Activated T-helper 1 cell treated with anti-CD3 and anti-CD28 coated beads, Interleukin-2, amount 50 U/mL, for 16 hours (primary cell): ENCODE measurements at places on chromosomes 12 and 14.

DNA sequence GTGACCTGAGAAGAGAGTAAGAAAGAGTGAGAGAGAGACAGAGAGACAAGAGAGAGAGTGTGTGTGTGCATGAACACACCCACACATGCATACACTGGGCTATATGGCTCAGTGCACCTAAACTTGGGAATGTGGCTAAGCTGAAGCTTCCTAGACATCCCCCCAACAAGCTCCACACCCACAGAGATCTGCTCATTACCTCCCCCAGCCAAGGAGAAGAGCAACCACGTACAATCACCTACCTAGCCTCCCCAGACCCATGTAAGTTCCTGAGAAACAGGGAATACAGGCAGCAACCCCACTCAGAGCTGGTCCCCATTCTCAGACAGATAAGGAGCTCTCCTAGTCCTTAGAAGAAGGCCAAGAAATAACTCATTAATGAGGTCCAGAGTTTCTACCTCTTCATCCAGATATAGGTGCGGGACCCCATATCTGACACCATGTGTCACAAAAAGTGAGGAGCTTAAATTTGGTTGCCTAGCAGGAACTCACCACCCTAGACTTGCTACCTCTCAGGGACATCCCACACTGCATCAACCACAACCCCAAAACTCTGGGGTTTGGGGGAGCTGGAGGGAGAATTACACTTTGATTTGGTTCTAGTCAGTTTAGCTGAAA is 9.9 kb downstream of the AJUBA start:
- DNase-seq: no peak

DNA sequence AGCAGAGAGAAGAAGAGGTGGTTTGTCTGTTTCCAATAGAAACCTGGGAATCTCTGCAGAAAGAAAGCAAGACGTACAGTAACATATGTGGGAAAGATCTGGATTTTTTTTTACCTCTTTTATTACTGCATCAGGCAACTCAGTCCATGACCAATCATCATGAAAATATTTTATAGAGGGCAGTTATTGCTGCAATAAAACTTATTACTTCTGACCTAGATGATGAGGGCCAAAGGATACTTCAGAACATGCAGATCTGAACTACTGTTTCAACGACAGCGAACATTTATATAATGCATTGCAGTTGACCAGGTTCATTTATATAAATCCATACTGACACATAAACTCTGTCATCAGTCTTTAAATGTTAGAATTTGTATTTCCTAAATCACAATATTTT is 67.7 kb downstream of the STAB2 start:
- DNase-seq: no peak

GRCh38 chr12:67659292-67659691 is 10.7 kb downstream of the DYRK2 start:
- no peak for DNase-seq

GRCh38 chr12:91675401-91675800 is 470.2 kb downstream of the BTG1 start:
- no peak for DNase-seq

DNA sequence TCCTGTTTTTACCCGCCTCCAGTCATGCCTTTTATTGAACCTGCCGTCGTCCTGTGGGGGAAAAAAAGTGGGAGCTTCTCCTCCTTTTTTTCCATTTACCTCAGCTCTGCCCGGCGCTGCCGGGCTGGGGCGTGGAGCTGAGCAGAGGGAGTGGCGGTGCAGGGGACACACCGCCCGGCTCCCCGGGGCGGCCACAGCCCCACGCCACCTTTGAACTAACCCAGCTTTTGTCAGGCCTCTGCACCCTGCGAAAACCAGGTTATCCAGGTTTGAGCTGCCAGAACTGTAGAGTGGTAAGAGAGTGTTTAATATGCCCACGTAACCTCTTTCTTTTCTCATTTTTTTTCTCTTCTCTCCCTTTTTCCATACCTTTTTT is 161.0 kb upstream of the FKBP4 start:
- DNase-seq: no peak

DNA sequence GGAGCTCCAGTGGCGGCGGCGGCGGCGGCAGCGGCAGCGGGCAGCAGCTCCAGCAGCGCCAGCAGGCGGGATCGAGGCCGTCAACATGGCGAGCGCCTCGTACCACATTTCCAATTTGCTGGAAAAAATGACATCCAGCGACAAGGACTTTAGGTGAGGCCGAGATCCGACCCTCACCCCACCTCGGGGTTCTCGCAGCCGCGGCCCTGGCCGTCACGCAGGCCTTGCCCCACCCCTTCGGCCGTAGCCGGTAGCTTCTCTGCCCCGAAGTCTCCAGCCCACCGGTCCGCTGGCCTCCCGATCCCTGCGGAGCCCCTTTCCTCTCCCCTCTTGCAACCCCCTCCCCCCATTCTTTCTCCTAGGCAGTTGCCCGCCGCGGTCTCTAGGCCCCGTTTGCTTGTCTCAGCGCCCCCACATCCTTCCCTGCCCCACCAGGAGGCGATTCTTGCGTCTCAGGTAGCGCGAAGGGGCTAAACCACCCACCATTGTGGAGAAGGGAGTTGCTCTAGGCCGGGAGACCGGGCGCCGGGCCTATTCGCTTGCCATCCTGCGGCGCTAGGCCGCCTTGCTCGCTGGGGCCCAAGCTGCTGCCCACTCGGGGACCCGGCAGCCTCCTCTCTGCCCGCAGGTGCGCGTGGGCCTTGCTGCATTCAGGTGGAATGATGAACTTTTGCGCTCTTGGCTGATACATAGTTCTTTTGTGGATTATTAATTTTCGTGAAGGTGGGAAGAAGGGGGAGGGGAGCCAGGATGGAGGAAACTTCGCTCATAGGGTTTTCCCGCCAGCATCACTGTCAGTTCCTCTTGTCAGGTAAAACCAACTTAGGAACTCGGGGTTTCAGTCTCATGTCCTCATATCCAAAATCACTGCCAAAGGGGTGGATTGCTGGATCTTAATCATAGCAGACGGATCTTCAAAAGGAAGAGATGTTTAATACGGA is 745 bp downstream of the CAND1 start:
- peak; percentile 34 for DNase-seq

GRCh38 chr14:55964091-55964490 is 154.1 kb upstream of the PELI2 start:
- no peak for DNase-seq

DNA sequence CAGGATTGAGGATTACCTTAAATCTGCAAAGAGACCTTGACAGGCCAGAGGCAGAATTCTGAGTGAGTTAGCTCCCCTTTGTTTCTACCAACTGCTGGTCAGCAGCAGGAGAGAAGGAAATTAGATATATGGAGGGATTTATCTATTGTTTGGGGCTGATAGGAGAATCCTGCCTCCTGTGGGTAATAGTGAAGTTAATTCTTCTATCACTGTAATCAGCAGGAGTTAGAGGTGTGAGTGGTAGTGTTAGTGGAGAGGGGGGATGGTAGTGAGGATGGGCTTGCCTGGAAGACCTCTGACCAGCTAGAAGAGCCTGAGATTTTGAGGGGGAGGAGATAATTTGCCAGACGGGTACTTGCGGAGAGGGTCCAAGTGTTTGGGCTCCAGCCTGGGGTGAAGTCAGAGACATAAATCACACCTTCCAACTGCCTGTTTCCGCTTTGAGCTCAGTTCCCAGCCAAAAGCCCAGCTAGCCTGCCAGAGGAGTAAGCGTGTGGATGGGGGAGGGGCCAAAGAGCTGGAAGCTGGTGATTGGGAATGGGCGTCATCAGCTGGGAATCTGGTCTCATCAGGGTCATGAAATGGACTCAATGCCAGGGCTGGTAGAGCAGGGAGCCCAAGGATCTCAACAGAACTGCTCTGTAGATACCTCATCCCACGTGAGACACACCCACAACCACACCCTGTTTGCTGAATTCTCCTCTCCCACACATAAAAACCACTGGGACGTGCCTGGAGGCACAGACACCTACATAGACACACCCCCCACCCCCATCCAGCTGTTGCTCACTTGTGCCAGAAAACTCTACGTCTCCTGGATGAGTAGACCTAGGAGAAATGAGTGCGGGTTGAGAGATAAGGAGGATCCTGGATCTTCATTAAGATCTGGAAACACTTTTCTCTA is 13.1 kb upstream of the ITGA5 start:
- DNase-seq: no peak

- DNase-seq: no peak
These were observed 258.5 kb downstream of the NOVA1 start for GRCh38 chr14:26339381-26339780.

DNA sequence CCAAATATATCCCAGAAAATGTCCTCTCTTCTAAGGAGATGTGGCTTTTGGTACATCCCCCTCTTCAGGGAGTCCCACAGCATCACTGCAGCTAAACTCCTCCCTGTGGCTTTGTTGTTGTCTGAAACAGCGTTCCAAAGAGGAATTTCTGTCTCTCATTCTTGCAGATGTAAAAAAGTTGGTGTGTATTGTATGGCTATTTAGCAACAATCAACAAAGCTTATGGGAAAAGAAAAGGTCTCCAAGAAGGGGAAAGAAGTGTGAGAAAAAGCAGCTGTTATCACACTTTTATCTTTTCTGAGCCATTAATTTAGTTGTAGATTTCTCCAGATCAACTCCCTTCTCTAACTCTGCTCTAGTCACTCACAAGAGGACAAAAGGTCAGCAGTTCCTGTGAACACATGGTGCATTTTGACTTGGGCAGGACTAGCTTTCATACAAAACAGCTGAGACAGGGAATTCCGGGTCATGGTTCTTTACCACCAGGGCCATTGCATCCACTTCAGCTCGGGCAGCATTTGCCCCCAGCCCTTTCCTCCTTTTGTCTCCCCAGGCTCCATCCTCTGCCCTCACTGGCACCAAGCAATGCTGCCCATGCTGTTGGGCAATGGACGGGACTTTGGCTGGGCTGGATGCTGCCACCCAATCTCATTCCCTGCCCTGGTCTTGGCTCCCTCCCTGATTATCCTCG is 184.7 kb downstream of the TMX1 start:
- no peak for DNase-seq

GRCh38 chr14:72904840-72905561 is 11.1 kb upstream of the DPF3 start:
- DNase-seq: no peak

- no peak for DNase-seq
These were observed 55.3 kb downstream of the GALNT16 start for GRCh38 chr14:69315301-69315700.

GRCh38 chr14:59015482-59015881 is 173.0 kb upstream of the DAAM1 start:
- no peak for DNase-seq

DNA sequence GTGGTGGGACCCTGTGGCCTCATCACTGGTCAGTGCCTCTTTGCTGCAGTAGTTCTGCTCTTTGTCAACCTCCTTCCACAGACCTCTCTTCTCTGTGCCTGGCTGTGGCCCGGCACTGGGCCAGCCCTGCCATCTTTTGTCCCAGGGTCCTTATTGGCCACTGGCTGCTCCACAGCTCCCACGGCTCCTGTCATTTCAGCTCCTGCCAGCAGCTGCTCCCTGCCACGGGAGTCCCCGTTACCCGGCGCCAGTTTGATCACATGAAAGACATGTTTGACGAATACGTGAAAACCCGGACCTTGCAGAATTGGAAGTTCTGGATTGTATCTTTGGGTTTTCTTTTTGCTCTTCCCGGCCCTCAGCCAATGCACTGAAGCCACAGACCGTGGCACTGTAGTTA is 35.4 kb downstream of the IL31 start:
- DNase-seq: no peak

DNA sequence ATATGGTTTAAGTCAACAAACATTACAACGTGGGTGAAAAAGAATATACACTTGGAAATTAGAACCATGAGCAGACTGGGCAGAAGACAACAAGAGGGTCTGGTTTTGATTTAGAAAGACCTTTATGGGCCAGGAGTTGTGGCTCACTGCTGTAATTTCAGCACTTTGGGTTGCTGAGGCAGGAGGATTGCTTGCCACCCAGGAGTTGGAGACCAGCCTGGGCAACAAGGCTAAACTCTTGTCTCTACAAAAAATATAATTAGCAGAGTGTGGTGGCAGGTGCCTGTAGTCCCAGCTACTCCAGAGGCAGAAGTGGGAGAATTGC is 2.7 kb upstream of the NFKBIA start:
- DNase-seq: no peak

GRCh38 chr14:67951529-67952135 is 132.1 kb downstream of the RAD51B start:
- no peak for DNase-seq

DNA sequence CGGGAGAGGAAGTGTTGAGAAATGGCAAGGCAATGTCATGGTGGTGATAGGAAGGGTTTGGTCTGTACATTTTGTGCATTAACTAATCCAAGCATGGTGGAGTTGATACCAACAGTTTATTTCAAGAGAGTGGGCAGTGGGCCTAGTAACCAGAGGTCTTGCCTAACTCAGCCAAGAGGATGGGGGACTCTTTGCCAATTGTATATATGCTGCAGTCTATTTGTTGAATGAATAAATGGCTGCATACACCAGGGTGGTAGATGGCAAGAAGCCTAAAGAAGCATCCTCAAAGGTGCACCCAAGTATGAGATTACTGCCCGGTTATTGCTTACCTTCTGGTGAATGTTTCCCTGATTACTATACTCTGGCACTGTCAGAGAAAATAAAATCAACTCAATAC is 295.9 kb downstream of the ITPR2 start:
- DNase-seq: no peak

GRCh38 chr12:113845900-113846674 is 120.0 kb downstream of the RBM19 start:
- no peak for DNase-seq

- no peak for DNase-seq
These were observed 148.0 kb downstream of the FUT8 start for GRCh38 chr14:65560340-65561027.

- DNase-seq: no peak
These were observed 1.6 kb downstream of the TBX5 start for GRCh38 chr12:114404083-114404925.

GRCh38 chr14:56027421-56027820 is 90.8 kb upstream of the PELI2 start:
- DNase-seq: no peak

GRCh38 chr12:32072102-32072501 is 34.5 kb upstream of the BICD1 start:
- DNase-seq: no peak

GRCh38 chr12:70637303-70638085 is at the start of gene PTPRB:
Gene PTPRB, minus strand, starts transcription at chr12:70637429. Its CDS starts 34 bp downstream, at chr12:70637395.
- DNase-seq: no peak

GRCh38 chr12:38847247-38847646 is 58.1 kb downstream of the CPNE8 start:
- DNase-seq: no peak

GRCh38 chr12:50508414-50508813 is 3.6 kb downstream of the DIP2B start:
- no peak for DNase-seq

DNA sequence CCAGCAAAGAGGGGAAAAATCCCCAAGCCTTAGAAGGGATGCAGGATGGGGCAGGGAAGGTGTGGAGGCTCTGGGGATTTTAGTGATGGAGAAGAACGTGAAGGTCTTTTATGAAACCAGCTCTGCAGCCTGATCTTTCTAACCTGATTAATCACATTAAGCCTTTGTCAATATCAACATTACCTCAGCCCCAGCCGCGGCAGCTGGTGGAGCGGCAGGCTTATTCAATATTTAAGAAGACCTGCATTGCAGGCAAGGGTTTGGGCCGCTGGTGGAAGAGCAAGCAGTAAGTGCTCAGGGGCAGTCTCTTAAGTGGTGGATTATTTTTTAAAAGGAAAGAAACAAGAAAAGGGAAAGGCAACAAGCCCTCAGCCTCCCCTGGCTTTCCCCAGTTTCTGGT is 16.6 kb downstream of the RPH3A start:
- DNase-seq: no peak

- no peak for DNase-seq
These were observed 181.0 kb upstream of the TBX3 start for GRCh38 chr12:114864837-114865551.
